ENCODE measurements at places on chromosomes 4 and X.

DNA sequence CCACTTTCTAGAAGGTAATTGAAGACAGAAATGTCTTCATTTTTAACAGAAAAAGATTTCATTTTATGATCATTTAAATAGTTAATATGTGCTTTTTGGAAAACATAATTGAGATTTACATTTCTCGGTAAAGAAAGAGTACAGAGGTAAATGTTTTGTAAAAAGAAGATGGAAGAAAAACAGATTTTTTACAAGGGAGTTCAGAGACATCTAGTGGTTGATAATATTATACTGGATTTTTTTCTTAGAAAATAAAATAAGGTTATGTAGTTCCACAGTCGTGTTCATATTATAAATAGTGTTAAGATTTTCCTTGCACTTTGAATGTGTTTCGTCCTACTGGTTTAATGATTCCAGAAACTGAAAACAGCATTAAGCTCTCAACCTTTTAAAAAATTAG is 60.6 kb downstream of the SMARCA1 start:
- no peak for DNase-seq

DNA sequence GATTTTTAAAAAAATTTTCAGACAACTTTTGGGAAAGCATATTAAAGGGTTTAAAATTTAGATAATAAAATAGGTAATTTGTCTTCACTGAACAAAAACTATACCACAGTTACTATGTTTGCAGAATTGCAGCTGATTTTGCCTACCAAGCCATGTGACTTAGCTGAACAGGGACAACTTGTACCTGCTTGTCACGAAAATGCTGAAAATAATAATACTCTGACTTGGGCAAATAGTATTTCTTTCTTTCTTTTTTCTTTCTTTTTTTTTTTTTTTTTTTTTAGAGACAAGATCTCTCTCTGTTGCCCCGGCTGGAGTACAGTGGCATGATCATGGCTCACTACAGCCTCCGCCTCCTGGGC is 225.2 kb upstream of the PPP1R2C start:
- DNase-seq: no peak

DNA sequence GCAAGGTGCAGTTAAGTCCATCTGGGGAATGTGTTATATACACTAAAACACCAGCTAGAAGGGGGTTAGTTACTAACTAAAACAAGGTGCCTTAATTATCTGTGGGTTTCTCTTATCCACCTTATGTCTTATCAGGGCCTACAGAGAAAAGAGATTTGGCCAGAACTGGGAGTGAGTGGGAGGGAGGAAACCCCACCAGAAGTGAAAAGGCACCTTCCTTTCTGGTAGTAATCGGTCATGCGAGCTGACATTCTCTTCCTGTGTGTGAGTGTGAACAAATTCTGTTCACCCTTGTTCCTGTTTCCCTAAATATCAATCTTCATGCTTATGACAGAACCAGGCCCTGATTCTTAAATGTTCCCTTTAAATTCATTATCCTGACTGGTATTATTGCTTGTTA is 43.5 kb downstream of the SRPX2 start:
- no peak for DNase-seq

GRCh38 chr4:72969976-72970375 is 99.5 kb downstream of the COX18 start:
- DNase-seq: no peak

- DNase-seq: no peak
These were observed 891 bp downstream of the TLR2 start for GRCh38 chr4:153684971-153685371.

- no peak for DNase-seq
These were observed 382.9 kb downstream of the RPA4 start for GRCh38 chrX:97266406-97267121.

GRCh38 chrX:66028936-66029335 is 10.9 kb downstream of the VSIG4 start:
- no peak for DNase-seq

Measured in stimulated activated CD4-positive, alpha-beta T cell treated with anti-CD3 and anti-CD28 coated beads, Interleukin-1b, Interleukin-23, amount 100 ng/mL, for 1 hour (primary cell).